Activated CD8-positive, alpha-beta memory T cell treated with anti-CD3 and anti-CD28 coated beads for 36 hours (primary cell): ENCODE measurements at places on chromosomes 2 and 18. TPM values are rescaled to one million over a fixed set of nuclear protein-coding genes. Genes with fewer than 3 reads are reported as not detected.

Gene IKZF2
- total RNA-seq, result 8.3 TPM

Gene APOB
- not detected for total RNA-seq

Gene LIMS2
- 7.6 TPM for total RNA-seq

Gene KIAA2012
- total RNA-seq, result not detected

Gene RAB11FIP5
- total RNA-seq, result 4.8 TPM

Gene CRYGC
- total RNA-seq, result not detected
